SW 1271 (cell line): ENCODE measurements at places on chromosomes 2 and 18.

- no peak for DNase-seq
These were observed 251.3 kb downstream of the HDAC4 start for GRCh38 chr2:239149501-239149900.

GRCh38 chr2:126913329-126913728, 14.6 kb downstream of the TEX51 start:
- no peak for DNase-seq

DNA sequence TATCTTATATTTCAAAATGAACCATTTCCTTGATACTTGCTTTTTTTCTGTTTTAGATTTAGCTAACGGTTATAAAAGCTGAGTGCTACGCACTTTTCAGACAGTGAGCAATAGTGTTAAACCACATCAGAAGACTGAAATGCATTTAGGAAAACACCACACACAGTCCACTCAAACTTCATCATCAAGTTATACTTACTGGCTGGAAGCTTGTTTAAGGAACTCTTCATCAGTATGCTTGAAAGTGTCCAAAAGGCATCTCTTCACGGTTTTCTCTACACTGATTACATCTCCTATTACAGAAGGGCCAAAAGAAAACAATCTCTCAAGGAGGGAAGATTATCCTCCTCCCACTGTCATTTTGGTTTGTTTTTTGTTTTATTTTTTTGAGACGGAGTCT, 19.7 kb downstream of the ILKAP start:
- DNase-seq: no peak

- DNase-seq: no peak
These were observed 282.8 kb downstream of the AGPS start for GRCh38 chr2:177675350-177675821.

- DNase-seq: no peak
These were observed 107.5 kb upstream of the CELF4 start for GRCh38 chr18:37672932-37673595.

GRCh38 chr2:157743051-157743450, 114.4 kb upstream of the ACVR1C start:
- no peak for DNase-seq

DNA sequence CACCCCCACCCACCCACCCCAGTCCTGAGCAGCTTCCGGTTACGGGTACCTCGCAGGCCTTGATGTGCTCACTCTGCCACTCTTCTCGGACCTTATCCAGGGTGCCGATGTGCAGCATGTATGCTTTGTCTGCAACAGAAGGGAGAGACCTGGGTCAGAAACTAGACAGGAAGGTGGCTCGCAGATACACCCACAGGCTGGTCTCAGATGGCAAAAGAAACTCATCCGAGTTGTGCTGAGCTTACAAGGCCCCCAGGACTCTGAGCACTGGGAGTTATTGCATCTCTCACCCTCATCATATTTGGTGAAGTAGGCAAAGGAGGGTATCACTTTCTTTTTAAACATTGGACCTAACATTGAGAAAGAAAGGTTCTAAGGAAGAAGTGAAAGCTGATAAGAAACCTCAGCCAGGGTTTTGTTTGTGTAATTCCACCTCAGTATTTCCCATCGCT, 30.6 kb upstream of the EPG5 start:
- DNase-seq: no peak

DNA sequence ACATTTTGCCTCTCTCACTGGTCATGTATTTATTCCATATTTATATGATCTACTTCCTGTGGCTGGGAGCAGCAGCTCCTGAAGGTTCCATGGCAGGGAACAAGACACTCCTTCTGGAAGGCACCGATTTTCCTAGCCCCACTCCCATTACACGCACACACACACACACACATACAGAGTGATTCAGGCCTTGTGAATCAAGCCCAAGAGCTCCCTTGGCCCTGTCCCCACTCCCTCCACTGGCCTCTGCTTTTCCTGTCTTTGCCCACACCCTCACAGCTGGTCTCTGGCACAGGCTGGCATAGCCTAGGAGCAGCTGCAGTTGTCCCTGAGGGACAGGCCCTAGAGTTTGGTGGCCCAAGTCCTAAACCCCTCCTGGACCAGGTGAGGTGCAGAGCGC, 201.7 kb downstream of the NAPG start:
- no peak for DNase-seq

- DNase-seq: no peak
These were observed 102.5 kb upstream of the RASGRP3 start for GRCh38 chr2:33373986-33374385.

GRCh38 chr18:34844072-34844471, 134.0 kb downstream of the DTNA start:
- DNase-seq: no peak

DNA sequence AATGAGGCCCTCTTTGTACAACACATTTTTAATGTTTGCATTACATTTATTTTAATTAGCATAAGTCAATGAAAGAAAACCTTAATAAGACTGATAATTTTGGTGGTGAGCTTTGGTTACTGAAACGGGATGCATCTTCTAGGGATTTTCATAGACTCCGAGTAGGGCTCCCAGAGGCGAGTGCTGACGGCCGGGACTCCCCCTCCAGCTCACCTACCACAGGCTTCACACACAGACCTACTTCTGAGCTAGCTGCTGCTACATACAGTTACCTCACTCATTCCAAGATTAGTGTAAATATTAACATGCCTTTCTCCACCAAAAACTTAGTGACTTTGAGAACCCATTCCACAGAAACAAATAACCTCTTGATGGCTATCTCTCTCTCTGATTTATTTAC, 271.1 kb downstream of the GALR1 start:
- DNase-seq: no peak

- no peak for DNase-seq
These were observed 150.3 kb downstream of the SMAD7 start for GRCh38 chr18:48800466-48800865.

- no peak for DNase-seq
These were observed 149.9 kb upstream of the TTC39C start for GRCh38 chr18:23864624-23865023.

DNA sequence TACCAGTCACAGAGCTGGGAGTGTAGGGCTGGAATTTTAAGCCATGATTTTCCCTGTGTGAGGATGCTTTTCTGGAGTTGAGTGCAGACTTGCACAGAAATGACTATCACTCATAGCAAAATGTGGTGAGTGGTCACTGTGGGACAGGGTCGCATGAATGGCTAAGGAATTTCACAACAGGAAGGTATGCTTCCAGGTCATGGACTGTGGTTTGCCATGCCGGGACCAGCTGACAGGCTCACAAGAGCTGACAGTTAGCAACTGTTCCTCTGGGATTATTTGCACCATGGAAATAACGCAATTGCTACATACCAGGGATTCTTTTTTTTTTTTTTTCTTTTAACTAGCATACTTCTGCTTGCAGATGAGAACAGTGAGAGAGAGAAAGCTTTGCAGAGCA, 3.8 kb upstream of the UXS1 start:
- DNase-seq: no peak

- DNase-seq: no peak
These were observed 19.1 kb downstream of the CYP27C1 start for GRCh38 chr2:127200962-127201361.

DNA sequence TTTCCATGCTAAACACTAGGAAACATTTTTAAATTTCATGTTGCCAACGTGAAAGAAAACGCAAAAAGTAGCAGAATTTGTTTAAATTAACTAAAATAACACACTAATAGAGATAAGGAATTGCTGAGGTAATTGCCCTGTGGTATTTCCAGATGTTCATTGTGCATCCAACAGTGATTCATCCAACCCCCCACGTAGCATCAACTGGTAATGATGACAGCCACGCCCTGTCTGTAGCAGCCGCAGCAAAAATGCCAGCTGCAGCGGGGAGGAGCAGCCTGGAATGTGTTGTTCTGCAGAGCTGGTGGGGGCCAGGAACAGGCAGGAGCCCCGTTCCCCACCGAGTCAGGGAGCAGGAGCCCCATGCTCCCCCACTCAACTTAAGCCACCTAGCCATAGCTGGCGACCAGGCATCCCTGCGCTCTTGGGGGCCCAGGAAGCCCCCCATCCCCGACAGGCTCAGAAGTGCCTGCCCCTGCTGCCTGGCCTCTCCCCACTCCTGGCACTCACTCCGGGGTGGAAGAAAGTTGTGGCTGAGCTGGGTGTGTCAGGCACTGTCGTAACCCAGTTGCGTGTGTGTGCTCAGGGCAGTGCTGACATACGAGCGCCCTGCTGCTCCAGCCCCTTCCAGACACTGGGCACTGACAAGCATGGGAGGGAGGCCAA, 695.1 kb upstream of the ACVR2A start:
- no peak for DNase-seq

- no peak for DNase-seq
These were observed 280.4 kb downstream of the PTPRM start for GRCh38 chr18:7847357-7848053.

DNA sequence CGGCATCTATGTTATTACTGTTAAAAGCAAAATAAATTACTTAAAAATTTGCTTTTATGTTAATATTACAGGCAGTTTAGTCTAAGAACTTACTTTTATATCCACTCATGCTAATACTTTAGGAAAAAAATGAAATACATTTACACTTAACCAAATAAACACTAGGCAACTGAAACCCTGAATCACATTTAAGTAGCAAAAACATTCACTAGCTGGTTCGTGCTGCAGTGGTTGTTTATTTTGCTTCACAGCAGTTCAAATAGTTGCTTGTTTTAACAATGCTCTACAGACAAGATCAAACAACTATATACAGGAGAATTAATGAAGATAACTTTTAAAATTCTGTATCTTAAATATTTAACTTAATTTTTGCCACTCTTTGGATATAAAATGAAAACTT, 60.8 kb downstream of the ABCG8 start:
- no peak for DNase-seq

GRCh38 chr2:240631548-240632305, 6.4 kb downstream of the GPR35 start:
- no peak for DNase-seq
